NCI-H510A (cell line): ENCODE measurements at places on chromosomes 16 and 17.

DNA sequence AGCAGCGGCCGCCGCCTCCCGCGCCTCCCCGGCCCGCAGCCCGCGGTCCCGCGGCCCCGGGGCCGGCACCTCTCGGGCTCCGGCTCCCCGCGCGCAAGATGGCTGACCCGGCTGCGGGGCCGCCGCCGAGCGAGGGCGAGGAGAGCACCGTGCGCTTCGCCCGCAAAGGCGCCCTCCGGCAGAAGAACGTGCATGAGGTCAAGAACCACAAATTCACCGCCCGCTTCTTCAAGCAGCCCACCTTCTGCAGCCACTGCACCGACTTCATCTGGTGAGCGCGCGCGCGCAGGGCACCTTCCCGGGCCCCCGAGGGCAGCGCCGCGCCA is 258 bp downstream of the PRKCB start:
- DNase-seq = no peak

DNA sequence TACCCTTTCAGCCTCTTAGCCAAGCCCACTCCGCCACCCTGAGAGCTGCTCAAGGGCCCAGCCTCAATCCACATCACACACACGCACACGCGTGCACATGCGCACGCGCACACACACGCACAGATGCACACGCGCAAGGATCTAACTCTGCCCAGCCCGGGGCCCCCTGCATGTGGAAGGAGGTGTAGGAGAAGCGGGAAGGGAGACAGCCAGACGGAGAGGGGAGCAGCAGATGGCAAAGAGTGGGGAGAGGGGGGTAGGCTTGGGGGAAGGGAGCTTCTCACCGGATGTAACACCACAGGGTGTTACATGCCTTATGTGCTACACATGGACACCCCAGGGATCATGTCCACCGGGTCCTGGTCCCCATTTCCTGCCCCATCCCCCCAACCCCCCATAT is 15.3 kb downstream of the DLG4 start:
- DNase-seq = no peak

DNA sequence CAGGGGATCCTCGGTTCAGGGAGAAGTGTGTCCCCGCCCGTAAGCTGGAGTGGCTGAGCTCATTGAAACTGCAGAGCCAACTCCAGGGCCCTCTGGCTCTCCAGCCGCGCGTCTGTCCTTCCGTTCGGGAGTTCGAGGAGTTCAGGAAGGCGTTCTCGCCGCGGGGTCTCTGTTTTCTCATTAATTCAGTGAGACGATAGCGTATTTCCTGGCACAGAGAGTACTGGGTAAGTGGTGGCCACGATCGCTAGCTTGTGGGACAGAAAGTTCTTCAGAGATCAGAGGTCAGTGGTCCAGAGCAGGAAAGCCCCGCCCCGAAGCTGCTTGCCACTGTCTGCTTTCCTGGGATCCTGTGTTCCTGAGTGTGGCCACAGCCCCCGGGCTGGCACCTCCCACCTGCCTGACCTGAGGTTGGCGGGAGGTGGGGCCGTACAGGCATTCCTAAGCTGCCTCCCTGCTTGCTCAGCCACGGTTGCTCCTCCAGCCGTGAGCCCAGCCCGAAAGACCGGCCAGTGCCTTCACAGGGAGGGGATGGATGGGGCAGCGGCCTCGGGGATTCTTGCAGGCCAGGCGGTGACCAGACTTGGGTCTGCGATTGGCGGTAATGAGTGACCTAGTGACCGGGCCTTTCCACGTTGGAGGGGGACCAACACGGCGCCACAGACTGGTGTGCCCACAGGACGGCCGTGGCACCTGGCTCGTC is 8.9 kb downstream of the BAIAP2 start:
- no peak for DNase-seq

GRCh38 chr17:78383725-78384471 is 5.4 kb downstream of the PGS1 start:
- DNase-seq = no peak

- no peak for DNase-seq
Observed at GRCh38 chr17:29956225-29956624, 14.8 kb downstream of the EFCAB5 start.

DNA sequence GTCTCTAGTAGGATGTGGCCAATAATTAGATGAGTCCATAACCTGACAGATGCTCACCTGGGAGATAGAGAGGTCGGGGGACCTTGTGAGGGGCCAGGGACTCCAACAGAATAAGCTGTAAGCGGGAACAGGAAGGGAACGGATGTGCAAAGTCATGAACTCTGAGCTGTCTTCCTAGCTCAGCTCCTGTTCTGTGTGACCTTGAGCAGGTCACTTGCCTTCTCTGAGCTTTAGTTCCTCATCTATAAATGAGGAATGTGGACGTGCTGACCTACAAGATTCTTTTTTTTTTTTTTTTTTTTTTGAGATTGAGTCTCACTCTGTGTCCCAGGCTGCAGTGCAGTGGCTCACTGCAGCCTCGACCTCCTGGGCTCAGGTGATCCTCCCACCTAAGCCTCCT is 58.9 kb downstream of the AKAP1 start:
- no peak for DNase-seq

GRCh38 chr17:4537451-4538235 is 17.5 kb downstream of the MYBBP1A start:
- DNase-seq = no peak

DNA sequence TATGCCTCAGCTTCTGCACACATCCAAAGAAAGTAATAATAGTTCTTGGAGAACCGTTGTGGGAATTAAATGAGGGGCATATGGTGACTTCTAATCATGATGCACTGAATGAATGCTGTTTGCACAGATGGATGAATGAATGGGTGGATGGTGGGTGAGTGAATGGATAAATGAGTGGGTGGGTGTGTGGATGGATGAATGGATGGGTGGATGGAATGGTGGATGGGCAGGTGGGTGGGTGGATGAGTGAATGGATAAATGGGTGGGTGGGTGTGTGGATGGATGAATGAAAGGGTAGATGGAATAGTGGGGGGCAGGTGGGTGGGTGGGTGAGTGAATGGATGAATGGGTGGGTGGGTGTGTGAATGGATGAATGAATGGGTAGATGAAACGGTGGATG is 44.9 kb upstream of the FOXF1 start:
- DNase-seq = no peak

- DNase-seq = no peak
Observed at GRCh38 chr16:58114827-58115825, 14.1 kb downstream of the CFAP20 start.

- no peak for DNase-seq
Observed at GRCh38 chr16:307691-308312, 24.8 kb downstream of the PDIA2 start.

GRCh38 chr17:81831957-81832607 is 1.0 kb downstream of the MCRIP1 start:
- no peak for DNase-seq

GRCh38 chr17:42202696-42203095 is 8.4 kb upstream of the GHDC start:
- DNase-seq = no peak

- peak; percentile 89 for DNase-seq
Observed at GRCh38 chr17:78278139-78278741, 46.8 kb downstream of the TMEM235 start.

GRCh38 chr16:56505181-56505580 is 14.6 kb downstream of the BBS2 start:
- DNase-seq = no peak

DNA sequence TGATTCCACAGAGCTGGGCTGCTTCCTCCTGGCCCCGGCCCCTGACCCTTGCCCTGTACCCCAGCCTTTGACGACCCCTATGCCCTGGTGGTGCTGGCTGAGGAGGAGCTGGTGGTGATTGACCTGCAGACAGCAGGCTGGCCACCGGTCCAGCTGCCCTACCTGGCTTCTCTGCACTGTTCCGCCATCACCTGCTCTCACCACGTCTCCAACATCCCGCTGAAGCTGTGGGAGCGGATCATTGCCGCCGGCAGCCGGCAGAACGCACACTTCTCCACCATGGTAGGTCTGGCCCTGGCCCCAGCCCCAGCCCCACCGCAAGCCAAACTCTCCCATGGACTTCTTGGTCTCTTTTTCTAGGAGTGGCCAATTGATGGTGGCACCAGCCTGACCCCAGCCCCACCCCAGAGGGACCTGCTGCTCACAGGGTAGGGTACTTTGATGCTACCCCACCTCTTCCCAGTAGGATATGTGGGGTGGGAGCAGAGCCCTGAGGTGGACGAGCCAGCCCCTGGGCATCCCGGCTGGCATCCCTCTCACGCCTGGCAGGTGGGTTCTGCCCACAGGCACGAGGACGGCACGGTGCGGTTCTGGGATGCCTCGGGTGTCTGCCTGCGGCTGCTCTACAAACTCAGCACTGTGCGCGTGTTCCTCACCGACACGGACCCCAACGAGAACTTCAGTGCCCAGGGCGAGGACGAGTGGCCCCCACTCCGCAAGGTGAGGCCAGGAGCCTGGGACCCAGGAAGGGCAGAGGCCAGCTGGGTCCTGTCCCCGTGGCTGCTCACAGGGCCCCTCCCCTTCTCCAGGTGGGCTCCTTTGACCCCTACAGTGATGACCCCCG is 19.0 kb upstream of the MYO15B start:
- DNase-seq = no peak

DNA sequence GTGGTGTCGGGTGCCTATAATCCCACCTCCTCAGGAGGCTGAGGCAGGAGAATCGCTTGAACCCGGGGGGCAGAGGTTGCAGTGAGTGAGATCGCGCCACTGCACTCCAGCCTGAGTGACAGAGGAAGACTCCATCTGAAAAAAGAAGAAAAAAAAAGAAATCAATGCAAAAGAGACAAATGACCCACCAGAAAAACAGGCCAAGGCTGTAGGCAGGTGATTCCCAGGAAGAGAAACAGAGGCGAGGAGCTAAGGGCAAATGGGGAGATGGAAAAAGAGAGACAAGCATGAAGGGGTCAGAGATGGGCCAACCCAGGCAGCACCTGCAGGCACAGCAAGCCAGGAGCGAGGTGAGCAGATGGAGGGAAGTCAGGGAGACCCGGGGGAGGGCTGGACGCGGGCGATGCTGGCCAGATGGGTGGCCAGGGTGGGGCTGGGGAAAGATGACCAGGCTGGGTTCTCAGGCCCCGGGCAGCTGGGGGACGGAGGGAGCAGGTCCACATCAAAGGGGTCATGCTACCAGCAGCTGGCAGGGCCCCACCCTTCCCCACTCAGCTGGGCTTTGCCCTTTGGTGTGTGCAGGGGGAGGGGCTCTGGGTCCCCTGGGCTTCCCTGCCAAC is 25.5 kb downstream of the MYBBP1A start:
- no peak for DNase-seq

GRCh38 chr17:79929257-79930061 is 90.2 kb upstream of the CBX4 start:
- DNase-seq = no peak

GRCh38 chr17:61122326-61122913 is 277.2 kb upstream of the TBX2 start:
- DNase-seq = no peak

DNA sequence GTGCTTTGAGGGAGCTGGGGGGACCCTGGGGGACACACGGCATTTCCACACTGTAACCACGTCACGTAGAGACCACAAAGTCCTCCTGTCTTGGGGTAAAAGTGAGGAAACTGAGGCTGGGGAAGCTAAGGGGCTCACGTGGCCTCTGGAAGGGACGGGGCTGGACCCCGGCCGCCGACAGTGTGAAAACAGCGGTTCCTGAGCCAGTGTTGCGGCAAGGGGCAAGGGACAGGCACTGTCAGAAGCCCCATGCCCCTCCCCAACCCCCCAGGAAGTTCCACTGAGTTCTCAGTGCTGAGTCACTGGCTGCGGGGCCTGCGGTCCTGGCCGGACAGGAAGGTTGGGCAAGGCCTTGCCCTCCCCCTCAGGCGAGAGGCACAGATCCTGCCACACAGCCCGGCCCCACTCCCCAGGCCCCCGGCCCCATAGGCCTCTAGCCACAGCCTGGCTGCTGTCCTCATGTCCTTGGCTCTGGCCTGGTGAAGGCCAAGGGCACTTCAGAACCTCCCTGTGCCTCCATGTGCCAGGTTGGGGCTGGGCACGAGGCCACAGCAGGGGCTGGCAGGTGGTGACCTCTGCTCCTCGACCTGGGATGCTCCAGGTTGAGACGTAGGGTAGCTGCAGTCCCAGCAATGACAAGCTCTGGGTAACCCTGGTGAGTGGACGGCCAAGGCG is 5.0 kb upstream of the CCDC57 start:
- no peak for DNase-seq

DNA sequence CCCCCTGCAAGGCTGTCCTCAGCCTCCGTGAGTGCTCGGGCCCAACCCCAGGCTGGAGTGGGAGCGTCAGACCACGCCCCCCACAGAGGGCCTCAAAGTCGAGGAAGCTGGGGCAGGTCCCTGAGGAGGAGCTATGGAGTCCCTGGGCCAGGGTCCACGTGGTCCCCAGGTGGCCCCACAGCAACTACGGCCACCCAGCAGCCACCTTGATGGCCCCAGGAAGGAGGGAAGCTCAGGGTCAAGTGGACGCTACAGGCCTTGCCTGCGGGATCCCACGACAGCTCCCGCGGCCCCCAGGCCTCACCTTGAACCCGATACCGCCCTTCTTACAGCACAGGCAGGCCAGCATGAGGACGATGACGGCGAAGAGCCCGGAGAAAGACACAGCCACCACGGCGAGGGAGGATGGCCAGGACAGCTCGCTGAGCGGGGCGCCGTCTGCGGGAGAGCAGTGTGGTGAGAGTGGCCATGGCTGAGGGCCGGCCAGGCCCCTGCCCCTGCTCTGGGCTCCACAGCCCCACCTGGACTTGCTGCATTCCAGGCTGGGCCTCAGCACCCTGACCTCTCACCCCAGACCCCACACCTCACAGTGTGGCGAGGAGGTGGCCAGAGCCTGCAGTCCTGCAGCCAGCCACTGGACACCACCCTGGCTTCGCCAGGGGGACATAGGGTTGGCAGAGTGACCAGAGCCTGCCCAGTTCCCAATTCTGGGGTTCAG is 31.1 kb upstream of the PVALEF start:
- no peak for DNase-seq

GRCh38 chr16:28617874-28618273 is 8.0 kb upstream of the SULT1A1 start:
- DNase-seq = no peak

DNA sequence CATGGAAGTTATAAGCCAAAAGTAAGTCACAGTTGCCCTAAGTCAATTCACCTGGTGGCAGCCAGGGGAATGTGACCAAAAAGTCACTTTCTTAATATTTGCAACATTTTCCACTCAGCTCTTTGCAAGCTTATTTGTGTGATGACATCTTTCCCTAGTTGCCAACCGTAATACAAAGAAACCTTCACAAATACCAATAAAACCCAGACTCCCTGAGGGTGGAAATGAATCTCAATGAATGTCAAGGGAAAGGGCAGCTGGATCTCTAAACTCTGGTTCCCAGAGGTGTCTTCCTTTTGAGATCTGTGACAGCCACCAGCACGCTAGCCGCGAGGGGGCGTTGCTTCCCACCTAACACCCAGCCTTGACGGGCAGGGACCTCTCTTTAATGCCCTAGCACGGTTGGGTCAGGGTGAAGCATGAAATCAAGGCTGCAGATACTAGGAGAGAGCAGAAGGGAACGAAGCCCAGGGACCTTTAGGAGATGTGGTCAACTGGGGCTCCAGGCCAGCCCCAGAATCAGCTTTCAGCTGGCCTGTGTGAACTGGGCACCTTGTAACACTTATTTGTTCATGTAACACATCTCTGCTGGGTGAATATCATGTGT is 82.2 kb downstream of the CMC2 start:
- no peak for DNase-seq
